Non-pigmented ciliary epithelial cell (primary cell): ENCODE measurements at places on chromosomes 4 and X.
A peak's percentile ranks its signal among the peaks of the same experiment; 100 is the strongest.

DNA sequence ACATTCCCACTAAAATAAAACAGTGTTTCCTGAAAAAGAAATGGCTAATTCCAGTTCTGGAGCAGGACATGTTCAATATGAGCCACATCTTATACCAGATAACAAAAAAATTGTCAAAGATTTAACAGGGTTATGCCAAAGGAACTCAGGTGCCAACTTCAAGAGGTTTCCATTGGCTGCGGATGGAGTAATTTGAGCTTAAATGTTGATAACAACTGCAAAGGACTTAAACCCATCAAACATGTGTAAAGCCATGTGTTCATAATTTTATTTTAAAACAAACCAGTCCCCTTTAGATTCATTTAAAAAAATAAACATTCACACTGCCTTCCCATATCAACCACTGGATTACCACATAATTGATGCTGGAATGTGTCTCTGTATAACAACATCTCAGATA is 156.4 kb upstream of the PCDH18 start:
- no peak for DNase-seq

DNA sequence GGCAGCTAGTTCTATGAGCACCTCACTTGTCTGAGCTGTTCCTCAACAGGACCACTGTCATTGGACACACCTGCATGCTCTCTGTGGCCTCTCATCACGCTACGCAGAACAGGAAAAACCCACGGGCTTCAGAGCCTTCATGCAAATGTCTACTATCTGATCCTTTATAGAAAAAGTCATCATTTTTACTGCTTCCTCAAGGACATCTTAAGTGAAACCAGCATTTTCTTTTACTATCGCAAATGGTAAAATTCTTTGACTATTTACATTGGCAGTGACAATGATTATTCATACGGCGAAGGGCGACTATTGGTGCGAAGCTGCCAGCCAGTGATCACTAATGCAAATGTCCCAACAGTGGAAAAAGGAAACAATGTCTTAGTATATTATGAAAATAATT is 147.0 kb downstream of the AFAP1 start:
- DNase-seq: no peak

GRCh38 chr4:184289179-184289535 is 71.5 kb upstream of the ENPP6 start:
- no peak for DNase-seq

- peak; percentile 32 for DNase-seq
These were observed 11.3 kb upstream of the BTC start for GRCh38 chr4:74805601-74806000.

DNA sequence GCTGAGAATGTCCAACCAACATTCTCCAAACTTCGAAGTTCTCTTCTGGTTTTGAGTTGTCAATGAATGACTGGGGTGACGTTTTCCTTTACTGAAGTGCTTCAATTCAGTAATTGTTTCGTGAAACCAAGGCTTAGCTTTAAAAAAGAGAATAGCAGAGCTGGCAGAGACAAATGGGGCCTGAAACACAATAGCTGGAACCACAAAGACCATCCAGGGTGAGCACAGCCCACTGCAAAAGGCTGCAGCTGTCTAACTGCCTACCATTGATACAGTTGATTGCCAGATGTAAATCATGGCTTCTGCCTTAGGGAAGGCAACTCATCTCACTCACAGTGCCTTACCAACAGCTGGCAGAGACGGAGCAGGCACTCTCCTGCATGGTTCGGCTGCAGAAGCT is 78.7 kb upstream of the ZNF518B start:
- DNase-seq: no peak

- DNase-seq: no peak
These were observed 18.5 kb downstream of the LAP3 start for GRCh38 chr4:17595471-17596005.

DNA sequence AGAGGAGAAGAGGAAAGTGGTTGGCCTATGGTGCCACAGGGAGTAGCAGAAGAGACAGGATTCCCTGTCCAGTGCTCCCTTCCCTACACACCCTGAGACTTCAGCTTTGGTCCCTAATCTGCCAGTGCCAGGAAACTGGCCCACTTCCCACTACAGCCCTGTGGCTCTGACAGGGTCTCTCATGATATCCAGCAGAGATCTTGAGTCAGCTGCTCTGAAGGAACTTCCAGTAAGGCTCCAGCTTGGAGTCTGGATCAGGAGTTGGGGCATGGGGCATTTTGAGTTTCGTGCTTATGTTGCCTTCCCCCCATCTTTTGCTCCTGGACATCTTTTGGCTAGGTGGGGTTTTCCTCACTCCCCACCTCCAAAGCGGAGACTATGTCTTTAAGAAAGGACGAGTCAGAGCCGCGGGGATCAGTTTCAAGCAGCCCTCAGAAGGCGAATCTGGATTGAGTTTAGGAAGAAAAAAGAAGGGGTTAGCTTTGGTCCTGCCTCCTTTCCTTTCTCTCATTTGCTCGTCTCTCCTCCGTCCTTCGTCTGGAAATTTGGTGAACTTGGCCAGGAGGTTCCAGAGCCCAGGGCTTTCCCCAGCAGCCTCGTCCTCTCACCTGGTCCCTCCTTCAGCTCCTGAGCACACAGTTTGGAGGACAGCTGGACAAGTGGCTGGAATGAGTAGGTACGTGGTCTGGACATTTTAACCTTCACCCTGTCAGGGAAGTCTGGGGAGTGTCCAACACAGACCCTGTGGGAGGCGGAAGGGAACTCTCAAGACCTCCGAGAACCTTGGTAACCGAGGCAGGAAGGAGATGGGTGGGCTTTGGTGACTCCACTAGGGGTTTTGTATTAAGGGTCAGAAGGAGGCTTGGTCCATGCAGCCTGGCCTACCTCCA is 104.4 kb downstream of the RTL5 start:
- no peak for DNase-seq

DNA sequence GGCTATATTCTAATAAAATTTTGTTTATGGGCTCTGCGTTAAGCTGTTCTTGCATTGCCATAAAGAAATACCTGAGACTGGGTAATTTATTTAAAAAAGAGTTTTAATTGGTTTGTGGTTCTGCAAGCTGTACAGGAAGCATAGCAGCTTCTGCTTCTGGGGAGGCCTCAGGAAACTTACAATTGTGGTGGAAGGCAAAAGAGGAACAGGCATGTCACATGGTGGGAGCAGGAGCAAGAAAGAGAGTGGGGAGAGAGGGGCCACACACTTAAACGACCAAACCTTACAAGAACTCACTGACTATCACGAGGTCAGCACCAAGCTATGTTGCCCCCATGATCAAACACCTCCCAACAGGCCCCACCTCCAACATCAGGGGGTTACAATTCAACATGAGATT is 74.0 kb downstream of the FHDC1 start:
- no peak for DNase-seq

- no peak for DNase-seq
These were observed 53.6 kb downstream of the LIN54 start for GRCh38 chr4:82957045-82957444.

DNA sequence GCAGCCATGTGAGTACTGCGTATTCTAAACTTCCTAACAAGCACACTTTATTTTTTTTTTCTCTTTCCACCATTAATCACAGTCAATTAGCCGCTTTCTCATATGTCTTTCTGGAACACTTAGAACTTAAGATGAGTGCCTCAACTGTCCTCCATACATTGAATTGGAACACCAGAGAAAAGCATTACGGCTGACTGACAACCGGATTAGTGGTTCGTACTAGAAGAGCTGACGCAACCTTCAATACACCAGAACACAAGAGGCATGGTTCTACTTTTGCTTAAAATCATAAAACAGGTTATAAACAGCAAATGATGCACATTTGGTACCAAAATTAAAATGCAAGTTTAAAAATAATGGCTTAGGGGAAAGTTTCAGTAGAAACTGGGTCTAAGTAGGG is 3.3 kb downstream of the TMEM47 start:
- DNase-seq: no peak

GRCh38 chrX:132090403-132091159 is 37.2 kb downstream of the FRMD7 start:
- DNase-seq: no peak

- DNase-seq: no peak
These were observed 12.3 kb downstream of the MSX1 start for GRCh38 chr4:4871573-4872313.

GRCh38 chrX:132031867-132032266 is 8.8 kb downstream of the STK26 start:
- DNase-seq: no peak

GRCh38 chrX:40628506-40628905 is 5.3 kb downstream of the MPC1L start:
- no peak for DNase-seq

- DNase-seq: no peak
These were observed 134.2 kb downstream of the PWWP3B start for GRCh38 chrX:106302304-106302703.

DNA sequence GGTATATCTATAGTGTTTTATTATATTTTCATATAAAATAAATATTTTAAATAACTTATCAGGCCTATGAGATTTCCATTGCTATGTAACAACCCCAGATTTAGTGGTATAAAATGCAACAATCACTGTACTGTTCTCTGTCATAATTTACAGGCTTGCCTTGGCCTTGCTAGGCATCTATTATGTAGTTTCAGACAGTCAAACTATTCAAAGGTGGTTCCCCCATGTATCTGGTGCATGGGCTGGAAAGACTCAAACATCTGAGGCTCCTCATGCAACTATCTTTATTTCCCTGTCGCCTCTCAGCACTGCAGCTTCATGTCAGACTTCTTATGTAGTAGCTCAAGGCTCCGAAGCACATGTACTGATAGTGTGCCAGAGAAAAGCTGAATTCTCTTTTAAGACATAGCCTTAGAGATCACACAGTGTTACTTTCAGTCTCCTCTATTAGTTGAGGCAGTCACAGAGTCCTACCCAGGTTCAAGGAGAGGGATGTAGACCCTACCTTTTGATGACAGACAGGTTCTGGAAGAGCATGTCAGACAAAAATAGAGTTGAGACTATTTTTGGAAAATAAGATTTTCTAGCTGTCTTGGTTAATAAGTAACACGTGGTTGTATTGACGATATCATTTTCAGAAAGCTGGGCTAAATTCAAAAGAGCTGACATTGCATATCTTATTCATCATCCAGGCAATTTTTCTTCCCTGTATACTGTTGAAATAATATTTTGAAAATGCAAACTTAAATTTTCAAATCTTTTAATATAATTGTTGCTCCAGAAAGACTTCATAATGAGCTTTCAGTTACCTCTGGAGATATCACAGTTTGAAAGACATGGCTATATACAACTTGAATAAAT is 19.4 kb downstream of the MTTP start:
- DNase-seq: no peak

DNA sequence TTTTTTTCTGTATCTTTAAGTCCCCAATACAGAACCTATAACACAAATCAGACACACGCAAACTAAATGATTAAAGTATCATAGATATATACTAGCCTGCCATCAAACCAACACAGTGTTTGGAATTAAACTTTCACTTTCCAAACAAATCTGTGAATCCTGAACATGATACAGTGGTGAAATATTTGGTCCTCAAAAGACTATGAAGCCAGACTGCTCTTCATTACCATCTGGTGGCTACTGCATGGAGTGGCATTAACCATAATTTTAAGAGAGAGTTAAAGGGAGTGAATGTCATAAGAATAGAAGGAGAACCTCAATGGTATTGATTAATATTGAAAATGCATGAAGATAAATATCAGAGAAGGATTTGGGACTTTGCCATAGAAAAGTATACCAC is 9.2 kb upstream of the GABRA4 start:
- DNase-seq: no peak

DNA sequence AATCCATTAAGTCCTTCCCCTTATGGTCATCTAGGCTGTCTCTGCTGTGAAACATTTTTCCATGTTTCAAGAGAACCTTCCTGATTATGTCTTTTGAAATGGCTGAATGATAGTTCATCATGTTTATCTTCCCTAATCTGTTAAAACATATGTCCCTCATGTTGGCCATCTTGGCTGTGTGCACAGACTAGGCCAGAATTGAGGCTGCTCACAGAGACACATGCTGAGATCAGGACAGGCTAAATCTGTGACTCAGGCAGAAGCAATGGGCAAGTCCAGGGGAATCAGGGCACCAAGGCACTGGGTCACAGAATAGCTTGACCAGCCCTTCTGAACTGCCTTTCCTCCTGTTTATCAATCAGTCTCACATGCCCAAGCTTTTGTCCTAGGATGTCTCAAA is 78.3 kb downstream of the FHDC1 start:
- no peak for DNase-seq

DNA sequence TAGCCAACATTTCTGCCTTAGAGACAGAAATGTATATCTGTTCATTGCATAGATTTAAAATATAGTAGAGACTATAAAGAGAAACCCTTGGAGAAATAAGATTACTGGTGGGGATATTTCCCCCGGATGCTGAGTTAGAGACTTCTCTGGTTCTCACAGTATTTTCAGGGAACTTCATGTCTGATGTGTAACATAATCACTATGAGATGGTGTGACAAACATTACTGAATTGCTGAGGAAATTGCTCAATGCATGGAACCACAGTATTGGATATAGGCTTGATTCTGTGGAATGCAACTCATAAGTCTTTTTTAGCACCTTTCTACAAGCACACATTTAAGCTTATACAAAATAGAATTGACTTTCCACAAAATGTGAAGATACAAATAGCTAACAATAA is 152.7 kb downstream of the SOWAHB start:
- DNase-seq: no peak

DNA sequence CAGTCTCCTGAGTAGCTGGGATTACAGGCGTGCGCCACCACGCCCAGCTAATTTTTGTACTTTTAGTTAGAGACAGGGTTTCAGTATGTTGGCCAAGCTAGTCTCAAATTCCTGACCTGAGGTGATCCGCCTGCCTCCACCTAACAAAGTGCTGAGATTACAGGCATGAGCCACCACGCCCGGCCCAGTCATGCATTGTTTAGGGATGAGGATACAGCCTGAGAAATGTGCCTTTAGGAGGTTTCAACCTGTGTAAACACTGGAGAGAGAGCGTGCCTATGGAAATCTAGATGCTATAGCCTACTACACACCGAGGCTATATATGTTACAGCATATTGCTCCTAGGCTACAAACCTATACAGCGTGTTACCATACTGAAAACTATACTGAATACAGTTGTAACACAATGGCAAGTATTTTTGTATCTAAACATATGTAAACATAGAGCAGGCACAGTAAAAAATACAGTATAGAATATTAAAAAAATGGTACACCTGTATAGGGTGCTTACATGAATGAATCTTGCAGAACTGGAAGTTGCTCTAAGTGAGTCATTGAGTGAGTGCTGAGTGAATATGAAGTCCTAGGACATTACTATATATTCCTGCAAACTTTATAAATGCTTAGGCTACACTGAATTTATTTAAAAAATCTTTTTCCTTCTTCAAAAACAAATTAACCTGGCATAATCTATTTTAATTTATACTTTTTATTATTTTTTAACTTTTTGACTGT is 588.2 kb upstream of the ADGRL3 start:
- no peak for DNase-seq
